ENCODE measurements at places on chromosomes 2 and 18.

DNA sequence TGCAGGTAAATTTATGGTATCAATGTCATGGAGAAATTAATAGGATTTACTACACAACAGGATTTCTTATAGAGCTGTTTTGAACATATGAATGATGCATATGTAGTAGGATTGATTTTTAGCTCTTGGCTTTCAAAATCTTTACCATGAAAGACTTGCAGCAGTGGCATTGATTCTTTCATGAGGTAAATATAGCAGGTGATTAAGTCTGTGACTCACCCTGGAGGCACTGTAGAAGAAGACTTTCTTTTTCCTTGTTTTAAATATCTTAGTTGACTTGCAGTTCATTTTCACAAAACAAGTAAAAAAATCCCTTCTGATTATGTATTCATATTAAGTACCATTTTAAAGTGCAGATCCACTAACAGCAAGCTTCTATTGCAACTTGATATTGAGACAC is 463.0 kb downstream of the FBXO15 start:
- DNase-seq, result no peak

DNA sequence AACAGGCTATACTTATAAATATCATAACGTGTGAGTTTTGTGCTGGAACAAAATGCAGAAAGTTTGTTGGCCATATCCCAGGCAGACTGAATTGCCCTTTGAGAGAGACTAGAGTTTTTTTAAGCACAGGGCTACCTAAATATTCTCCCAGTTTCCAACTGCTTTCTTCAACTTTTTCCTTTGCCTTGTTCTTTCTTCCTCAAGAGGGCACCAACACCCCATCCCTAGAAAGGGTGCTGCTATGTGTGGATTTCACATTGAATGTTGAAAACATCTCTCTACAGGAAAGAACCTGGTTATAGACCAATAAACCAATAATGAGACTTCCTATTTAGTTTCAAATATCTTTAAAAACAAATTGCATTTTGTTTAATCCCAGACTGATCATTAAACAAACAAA is 87.9 kb downstream of the ICOS start:
- DNase-seq, result no peak

DNA sequence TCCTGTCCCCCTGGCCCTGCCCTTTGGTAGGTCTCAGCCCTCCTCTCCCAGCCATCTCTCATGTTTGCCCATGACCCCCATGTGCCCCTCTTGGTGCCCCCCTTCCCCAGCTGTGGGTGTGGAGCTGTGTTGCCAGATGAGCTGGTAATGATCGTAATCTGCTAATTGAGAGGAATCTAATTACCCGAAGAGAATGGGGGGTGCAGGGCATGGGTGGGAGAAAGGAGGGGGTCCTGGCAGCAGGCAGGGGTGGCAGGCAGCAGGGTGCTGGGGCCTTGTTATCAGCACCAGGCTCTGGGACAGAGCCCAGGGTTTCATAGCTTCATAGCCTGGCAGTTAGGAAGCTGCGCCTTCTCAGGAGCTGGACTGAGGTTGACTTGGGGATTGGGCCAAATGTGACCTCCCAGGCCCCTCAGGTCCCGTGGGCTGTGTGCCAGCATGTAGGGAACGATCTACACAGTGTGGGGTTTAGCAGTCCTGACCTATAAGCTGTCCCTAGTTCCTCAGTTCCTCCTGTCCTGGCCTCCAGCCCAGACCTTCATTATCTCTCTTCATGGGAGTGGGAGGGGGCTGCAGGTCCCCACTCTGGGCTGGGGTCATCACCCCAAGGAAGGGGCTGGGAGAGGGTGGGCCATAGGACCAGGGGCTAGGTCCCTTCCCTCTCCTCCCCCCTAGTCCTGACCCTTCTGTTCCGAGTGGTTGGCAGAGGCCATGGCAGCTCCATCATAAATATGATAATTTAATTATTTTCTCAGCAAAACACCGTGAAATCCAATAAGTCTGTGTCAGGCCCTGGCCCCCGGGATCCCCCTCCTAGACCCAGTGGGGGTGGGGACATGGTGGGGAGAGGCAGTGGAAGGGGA is 6.5 kb upstream of the ASIC4 start:
- DNase-seq, result no peak

DNA sequence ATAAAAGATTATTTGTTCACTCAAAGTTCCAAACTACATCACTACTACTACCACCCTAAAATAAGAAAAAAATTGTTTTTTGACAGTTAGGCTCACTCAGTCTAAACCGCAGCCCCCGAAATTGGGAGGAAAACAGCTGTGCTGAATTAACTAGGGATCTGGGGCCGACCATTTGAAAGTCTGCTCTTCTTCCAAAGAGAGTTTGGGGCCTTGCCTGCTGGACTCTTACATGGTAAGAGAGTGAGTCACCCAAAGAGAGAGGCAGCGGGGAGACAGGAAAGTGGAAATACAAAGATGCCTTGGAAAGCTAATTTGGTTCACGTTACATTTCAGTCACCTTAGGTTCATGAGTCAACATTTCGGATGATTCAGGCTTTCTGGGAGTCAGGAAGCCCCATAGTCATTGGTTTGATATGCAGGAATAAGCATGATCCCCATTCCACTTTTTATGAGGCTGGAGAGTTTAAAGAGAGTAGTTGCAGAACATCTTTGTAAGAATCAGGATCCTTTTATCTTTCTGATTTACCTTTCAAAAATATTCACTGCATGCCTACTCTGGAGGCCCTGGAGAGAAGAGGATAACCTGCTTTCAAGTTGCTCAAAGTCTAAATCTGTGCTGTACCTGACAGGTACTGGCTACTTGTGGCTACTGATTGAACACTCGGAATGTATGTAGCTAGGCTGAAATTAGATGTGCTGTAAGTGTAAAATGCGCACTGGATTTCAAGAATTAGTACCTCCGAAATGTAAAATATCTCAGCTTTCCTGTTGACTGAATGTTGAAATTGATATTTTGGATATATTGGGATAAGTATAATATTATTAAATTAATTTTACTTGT is 995 bp upstream of the RTN4 start:
- peak; percentile 96 for DNase-seq

GRCh38 chr2:23746141-23746863 is 180.6 kb downstream of the ATAD2B start:
- no peak for DNase-seq

All from amniotic stem cell (primary cell).